Stimulated activated naive B cell treated with anti-CD40 and anti-IgM and Interleukin-4, amounts not matched to agents 10 μg/mL and 1 μg/mL and 100 μg/mL, for 72 hours (primary cell): ENCODE measurements at places on chromosomes 1 and 21.

- DNase-seq: peak; percentile 31
Observed at GRCh38 chr1:243254233-243254926, 701 bp downstream of the CEP170 start.

DNA sequence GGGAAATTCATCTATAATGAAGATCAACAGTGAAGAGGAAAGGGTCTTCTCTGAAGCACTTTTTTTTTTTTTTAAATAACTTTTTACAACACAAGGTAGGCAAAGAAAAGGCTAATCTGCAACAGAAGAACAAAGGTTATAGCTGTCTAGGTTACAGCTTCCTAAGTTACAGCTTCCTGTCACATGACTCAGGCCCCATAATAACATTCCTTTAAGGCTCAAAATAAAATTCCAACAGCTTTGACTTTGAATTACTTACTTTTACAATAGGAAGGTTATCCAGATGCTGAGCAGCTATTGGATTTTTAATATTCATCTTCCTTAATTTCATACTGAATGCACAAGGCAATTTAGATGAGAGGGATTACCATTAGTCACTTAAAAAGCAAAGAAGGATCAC, 40.4 kb upstream of the TMEM61 start:
- DNase-seq: no peak

- DNase-seq: no peak
Observed at GRCh38 chr1:200954434-200954833, 59.7 kb downstream of the INAVA start.

DNA sequence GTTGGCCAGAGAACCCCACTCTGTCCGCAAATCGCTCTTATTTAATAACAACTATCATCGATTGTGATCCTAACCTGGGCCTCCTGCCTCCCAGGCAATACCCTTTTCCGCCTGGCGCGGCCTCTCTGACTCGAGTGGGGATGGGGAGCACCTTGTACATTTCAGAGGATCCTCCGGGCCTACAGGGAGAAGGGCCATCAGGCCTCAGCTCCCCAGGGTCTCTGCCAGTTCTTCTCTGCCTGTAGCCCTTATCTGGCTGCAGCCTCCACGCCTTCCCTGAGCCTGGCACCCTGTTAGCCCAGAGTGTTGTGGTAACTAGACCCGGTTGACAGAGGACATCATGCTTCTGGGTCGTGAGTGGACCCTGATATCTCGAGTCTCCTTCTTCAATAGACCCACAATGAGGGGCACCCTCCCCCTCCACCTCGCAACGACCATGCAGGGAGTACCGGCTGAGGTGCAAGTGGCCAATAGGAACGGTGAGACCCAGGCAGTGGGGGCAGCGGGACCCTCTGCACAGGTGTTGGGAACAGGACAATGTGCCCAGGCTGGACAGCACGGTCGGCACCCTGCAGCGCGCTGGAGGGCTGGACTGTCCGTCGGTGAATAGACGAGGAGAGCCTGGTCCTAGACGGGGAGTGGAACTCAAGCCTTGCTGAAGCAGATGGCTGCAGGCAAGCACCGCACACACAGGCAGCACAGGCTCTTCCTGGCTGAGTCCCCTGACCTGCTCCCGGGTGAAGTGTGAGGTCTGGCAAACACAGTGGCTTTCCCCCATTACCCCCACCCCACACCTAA, 7.1 kb upstream of the CRYBG2 start:
- no peak for DNase-seq

- DNase-seq: peak; percentile 35
Observed at GRCh38 chr1:156705918-156706656, 704 bp upstream of the CRABP2 start.
